ENCODE measurements at places on chromosomes 6 and 20.

DNA sequence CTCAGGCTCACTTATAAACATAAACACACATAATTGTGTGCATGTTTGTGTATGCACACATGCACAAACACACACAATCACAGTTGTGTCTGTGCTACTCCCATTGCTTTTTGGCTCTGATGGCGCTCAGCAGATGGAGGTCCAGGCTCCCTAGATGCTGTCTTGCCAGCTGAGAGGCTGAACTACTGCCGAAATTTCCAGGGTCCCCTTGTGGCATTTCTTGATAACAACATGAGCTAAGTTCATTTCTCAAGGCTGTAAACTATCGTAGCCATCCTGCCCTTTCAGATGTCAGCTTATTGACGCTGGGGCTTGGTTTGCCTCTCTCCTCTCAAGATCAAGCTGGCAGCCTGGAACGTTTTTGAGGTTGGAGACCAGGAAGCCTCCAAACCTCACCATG lies 313.9 kb upstream of the RNF24 start:
- no peak for DNase-seq

DNA sequence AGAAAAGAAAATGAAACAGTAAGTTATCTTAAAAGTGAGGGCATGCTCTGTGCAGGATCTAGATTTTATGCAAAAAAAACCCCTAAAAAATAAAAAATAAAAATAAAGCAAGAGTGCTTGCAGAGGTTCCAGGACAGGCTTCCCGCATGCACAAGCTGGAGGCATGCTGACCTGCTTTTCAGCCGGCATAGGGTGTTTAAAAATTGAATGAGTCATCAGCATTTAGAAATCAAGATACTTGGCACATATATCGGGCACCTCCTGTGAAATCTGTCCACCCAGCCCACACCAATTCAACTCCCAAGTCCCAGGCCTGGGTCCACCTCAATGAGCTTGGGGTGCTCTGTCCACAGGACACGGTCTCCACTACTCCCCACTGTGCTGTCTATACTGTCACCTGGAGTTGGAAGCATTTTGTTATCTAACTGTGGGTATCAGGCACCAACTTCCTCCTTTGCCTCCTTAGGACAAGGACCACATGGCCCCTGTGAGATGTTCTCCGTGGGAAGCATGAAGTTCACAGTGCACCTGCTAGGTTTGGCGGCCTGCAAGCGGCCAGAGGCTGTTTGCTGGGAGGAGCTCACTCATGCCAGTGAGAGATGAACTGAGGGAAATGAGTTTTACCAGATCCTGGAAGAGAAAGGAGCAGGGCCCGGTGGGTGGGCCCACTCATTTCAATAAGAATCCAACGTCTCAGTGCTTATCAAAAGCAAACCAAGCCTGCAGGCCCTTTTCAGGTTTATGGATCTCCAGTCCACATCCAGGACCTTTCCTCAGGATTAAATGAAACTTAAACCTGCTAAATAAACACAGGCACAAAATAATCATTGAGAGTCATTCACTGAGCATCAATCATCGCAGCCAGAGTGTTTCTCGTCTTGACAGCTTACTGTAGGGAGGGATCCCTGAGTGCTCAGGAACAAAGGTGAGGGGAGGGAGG lies 121.1 kb downstream of the FOXA2 start:
- DNase-seq, result no peak

GRCh38 chr6:69007781-69008180 lies 372.7 kb downstream of the ADGRB3 start:
- no peak for DNase-seq

- no peak for DNase-seq
These were observed 15.5 kb downstream of the GSS start for GRCh38 chr20:34940081-34940481.

GRCh38 chr6:135236732-135237131 lies 55.6 kb downstream of the MYB start:
- DNase-seq, result no peak

DNA sequence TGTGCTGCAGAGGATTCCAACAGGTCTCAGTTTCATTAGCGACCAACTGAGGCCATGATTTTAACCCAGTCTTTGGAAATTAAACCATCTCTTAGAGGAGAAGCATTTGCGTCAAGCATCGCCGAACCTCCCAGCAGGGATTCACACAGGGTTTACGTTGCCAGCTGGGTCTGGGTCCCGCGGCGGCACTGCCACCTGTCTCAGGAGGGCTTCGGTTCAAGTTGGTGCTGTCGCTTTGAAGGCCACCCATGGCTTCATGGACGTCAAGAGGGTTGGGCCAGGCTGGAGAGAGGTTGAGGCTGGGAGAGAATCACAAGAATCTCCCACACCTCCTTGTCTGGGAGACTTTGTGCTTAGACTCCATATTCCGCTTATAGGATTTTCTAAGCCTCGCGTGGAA lies 43.0 kb upstream of the FRMD1 start:
- DNase-seq, result no peak

DNA sequence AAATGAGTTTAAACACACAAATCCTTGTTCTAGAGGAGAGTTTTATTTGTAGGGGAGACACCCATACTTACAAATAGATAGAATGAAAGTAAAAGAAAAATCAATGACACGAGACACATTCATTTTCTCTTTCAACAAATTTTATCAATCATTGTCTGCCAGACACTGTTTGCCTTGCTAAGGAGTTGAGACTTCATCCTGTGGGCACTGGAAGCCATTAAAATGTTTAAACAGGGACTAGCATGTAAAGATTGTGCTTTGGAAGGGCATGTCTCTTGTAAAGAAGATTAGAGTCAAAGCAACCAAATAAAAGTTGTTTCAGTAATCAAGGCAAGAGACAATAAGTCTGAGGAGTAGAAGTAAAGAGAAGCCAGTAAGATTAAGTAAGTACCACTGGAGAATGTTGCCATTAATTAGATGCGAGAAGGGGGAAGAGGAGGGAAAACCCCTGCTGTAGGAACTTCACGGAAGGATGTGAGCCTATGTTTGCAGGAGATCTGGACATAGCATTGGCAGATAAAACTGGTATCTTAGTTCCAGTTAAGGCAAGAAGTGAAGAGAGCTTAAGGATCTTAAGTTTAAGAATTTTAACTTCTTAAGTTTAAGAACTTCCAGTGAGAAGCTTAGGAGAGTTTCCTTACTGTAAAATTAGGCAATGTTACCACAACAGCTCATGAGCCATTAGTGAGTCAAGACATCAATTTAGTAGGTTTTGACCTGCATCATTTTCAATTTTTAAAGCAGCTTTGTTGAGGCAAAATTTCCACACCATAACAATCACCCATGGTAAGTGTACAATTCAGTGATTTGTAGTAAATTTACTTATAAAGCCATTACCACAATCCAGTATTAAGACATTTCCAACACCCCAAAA lies 117.0 kb upstream of the UST start:
- no peak for DNase-seq

- no peak for DNase-seq
These were observed 12.3 kb upstream of the CTNNBL1 start for GRCh38 chr20:37681384-37682112.

GRCh38 chr6:168516944-168517741 lies 76.2 kb downstream of the SMOC2 start:
- DNase-seq, result no peak

DNA sequence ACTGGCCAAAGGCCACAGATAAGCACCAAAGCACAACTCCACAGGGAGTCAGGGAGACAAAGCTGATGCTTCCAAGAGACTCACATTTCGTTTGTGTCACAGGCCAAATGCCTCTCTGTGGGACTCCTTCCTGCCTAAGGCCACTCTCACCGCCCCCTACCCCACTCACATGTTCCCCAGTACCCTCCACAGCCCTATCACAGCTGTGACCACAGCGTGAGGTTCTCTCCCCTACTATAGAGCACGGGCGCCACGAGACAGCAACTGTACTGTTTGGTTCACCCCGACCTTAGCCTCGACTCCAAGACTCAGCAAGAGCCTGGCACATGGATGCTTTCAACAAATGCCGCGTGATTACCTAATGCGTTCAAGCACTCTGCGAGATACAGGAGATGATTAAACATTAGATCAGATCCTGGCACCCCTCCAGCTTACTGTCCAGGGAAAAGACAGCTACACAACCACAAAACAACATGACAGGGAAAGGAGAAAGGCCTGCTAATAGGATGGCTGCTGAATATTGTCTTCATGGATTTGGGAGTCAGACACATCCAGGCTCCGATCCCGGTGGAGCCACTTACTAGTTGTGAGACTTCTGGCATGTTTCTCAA lies 105.5 kb downstream of the AGPAT4 start:
- DNase-seq, result no peak

DNA sequence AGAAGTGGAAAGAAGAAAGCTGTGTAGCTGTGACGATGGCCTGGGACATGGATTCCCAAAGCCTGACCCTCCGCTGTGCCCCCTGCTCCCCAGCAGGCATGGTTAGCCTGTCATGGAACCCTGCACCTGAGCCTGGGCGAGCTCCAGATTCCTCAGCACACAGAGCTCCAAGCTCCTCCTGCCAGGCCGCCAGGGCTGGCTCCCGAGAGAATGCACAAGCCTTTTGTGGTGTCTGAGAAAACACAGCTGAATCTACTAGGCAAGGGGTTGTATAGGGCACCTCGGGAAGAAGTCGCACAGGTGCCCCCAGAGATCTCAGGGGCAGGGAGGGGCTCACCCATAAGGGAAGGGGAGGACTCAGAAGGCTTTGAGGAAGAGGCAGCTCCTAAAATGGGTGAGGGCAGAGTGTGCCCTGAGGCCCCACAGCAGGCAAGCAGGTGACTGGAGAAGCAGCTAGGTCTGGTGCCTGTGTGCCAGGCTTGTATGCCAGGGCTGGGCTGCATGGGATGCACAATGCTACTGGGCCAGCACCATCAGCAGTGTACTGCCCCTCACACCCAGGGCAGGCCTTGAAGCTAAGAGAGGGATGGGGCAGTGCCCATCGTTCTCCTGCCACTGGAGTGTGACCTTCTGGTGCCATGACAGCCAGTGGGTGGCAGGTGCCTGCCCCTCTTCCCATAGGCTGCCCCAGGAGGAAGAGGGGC lies 64.3 kb upstream of the CD93 start:
- no peak for DNase-seq

DNA sequence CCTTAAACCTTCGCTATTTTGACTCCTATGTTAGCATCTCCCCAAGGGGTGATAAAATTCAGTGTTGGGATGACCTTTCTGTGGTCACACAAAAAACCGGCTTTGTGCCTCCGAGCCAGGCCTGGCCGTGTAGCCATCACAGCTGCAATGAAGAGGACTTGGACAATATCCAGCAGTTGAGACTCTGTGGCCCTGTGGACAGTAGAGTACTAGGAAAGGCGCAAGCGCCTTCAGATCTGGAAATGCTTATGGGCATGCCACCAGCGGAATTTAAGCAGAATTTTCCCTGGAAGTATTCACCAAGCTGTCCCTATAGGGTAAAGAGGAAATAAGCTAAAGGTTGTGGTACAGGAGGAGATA lies 63.3 kb upstream of the SLC2A12 start:
- no peak for DNase-seq

DNA sequence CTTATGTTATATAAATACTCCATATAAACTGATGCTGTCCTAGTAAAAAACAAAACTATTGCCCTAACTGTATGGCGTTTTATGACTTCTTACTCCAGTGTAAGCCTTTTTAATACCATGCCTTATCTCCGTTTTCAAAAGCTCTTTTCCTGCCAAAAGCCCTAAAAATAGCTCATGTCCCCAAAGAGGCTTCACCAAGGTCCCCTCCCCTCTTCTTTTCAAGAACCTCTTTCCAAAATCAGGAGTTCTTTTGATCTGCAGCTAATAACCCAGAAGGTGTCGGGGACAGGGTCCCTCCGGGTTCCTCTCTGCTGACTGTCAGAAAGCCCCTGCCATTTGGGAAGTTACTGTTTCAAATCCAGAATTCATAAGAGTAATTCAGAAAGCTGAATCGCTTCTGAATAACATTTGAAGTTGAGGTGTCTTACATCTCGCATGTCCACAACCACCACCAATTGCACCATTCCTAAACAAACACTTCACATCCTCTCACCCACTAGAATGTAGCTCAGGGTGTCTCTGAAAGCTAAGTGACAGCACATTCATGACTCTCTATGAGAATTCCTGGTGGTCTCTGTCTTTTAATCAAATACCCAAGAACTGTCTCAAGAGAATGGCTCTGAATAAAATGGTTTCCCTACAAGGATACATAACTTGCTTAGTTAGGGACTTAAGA lies 13.3 kb downstream of the TASP1 start:
- DNase-seq, result no peak

GRCh38 chr6:140441256-140441655 lies 1066.8 kb upstream of the CITED2 start:
- no peak for DNase-seq

GRCh38 chr6:30818391-30818841 lies 65.9 kb upstream of the DDR1 start:
- no peak for DNase-seq

DNA sequence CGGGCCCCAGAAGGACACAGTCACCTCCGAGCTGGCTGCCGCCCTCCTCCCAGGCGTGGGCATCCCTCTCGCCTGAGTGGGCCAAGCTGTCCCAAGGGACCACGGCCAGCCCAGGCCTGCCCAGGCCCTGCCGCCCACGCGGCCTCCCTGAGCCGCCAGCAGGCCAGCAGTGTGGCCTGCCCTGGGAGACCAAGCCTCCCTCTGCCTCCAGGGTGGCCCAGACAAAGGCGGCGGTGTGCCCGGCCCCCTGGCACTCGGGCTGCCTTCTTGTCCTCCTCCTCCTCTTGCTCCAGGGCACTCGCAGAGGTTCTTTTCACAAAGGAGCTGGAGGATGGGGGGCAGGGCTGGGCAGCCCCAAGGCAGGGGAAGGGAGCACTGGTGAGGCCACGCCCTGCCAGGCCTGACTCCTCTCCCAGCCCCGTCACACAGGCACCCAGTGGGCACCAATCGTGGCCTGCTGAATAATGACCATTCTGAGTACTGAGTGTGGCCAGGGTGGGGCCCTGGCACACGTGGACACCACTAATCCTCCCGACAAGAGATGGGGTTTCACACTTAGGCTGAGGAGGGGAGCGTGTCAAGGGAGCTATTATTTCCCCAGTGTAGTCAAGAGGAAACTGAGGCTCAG lies 25.3 kb downstream of the NOL4L start:
- DNase-seq, result no peak

DNA sequence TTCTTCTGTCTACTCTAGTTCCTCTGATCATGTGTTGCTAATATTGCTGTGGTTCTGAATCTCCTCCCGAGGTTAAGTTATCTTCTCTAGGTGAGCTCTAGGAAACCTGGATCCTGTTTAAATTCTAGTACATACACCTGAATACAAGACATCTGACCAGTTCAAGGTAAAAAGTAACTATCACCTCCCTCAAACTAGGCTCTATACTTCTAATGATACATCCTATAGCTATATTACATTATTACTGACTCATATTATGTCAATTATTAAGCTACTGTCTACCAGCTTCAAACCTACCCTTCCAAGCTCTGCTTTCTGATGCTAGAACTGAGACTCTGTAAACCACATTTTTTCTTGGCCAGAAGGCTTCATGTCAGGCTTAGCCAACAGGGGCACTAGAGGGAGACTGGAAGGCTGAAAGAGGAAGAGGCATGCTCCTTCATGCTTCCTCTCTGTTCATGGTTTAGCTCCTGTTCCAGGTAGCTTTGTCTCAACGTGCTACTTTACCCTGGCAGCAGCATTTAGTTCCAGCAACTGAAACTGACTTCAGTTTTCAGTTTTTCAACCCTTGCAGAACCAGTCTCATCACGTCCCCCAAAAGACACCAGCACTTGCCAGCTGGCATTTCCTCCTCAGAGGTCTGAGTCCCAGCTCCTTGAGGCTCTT lies 148.4 kb upstream of the TOP1 start:
- no peak for DNase-seq

GRCh38 chr6:84136364-84137050 lies 90.9 kb downstream of the CEP162 start:
- DNase-seq, result no peak

GRCh38 chr6:138372711-138373463 lies 4.8 kb upstream of the SMIM28 start:
- DNase-seq, result no peak
